CD4-positive, alpha-beta T cell treated with Interferon gamma for 1 hour (primary cell): ENCODE measurements at places on chromosomes 4 and X.

- DNase-seq, result no peak
Observed at GRCh38 chr4:119865389-119865788, 201.3 kb downstream of the MAD2L1 start.

DNA sequence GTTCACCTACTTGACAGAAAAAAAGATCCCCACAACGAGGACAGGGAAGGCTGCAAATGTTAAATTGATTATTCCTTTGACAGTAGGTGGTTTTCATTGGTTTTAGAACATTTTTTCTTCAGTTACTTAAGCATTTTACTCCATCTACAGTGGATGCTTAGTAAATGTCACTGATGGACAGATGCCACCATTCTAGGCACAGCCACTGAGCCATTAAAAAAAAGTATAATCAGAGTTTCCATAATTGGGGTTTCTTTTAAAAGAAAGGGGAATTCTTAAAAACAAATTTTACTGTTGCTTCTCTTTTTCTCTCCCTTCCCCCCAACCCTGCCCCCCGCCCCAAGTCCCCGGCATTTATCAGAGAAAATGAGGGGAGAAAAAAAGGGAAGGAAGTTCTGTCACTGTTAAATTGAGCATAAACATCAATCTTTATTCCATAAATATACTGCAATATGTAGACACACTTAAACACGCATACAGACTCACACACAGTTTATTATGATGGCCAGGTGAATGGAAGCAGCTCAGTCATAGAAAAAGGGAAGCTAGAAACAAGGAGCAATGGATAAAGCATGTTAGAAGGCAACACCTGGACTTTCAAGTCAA lies 79.7 kb upstream of the PRPS2 start:
- DNase-seq, result no peak

GRCh38 chr4:4689694-4690440 lies 148.0 kb upstream of the STX18 start:
- DNase-seq, result no peak

DNA sequence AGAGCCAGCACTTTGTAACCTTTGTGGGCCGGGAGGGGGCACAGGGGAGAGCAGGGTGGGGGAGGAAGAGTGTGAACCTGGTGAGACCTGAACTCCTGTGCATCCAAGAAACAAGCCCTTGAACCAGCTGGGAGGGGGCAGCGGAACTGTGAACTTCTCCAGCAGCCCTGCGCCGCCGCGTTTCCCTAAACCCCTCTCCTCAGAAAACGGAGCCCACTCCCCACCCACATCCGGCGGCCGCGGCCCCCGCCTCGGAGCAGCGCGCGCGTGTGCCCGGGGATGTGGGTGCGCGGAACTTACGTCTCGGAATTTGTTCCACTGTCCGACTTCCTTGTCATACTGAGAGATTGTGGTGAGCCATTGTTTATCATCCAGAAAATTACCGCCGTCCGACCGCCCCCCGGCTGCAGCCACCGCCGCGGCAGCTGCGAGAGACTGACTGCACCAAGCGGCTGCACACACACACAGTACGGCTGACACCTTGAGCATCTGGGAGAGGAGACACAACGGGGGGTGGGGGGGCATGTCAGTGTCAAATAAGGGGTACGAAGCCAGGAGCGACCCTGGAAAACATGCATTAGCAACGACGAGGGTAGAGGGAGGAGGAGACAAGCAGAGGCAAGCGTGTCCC lies 494 bp downstream of the SPOCK3 start:
- no peak for DNase-seq

DNA sequence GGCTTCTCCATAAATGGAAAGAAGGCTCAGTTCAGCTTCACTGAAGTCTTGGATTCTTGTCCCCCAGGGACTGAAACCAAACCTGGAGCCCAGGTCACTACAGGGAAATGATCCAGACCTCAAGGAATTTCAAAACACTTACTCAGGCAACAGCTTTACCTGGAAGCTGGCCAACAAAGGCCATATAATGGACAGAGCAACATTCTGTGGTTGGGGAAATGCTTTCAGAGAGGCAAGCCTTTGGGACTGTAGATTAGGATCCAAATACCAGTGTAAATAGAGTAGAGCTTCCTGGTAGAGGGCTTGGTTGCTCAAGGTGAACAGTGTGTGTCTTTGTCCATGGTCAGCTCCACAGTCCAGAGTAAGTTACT lies 57.0 kb upstream of the PROM1 start:
- no peak for DNase-seq

GRCh38 chrX:20063716-20064351 lies 52.9 kb downstream of the MAP7D2 start:
- DNase-seq, result no peak

DNA sequence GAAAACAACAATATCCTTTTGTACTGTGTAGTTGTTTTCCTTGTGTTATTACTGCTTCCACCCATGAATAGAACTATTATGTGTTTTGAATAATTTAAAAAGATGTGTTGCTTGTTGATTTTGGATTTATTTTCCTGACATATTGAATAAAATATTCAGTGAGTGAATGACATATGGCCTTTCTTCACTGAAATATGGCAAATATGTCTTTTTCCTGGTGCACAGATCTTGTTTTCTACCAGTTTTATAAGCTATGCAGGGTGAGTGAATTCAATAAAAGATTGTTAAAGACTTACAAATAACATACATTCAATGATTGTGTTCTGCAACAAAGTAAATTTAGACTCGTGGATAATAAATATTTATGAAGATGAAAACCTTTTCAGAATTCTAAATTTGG lies 1216.3 kb upstream of the ADGRL3 start:
- DNase-seq, result no peak

DNA sequence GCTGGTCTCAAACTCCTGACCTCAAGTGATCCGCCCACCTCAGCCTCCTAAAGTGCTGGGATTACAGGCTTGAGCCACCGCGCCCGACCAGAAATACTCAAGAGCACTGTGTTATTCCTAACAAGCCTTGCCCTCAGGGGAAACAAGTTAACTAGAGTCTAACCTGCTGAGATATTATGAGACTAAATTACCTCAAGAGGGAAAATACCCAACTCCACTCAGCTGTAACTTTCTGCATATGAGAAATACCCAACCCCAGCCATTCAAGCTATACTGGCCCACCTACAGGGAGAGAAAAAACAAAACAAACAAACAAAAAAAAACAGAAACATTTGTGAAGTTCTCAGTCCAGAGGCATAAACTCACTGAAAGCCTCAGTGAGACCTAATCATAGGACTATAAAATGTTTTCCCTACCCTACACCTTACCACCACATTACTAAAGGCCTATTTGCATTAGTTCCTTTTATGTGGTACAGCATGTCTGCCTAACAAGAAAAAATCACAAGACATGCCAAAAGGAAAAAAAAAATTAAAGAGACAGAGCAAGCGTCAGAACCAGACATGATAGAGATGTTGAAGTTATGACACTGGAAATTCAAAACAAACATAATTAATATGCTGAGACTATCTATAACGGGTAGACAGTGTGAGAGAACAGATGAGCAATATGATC lies 876.0 kb downstream of the FSTL5 start:
- DNase-seq, result no peak

GRCh38 chrX:2538031-2538757 lies 37.4 kb upstream of the DHRSX start:
- DNase-seq, result no peak

DNA sequence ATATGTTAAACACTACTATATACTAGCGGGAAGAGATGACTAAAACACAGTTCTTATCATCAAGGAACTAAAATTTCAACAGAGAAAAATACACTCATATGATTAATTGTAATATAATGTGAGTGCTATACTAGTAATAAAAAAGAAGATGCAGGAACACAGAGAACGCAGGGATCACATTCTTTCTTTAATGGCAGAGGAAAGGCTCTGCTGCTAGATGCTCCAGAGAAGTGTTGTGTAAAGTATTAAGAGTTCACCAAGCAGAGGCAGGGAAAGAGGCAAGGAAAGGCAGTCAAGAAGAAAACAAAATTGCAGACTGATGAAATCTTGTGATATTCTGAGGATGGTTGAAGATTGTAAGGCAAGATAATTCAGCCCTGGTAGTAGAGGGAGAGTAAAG lies 394.7 kb downstream of the PDGFC start:
- no peak for DNase-seq

- no peak for DNase-seq
Observed at GRCh38 chr4:101419336-101420135, 72.2 kb upstream of the PPP3CA start.

GRCh38 chr4:99856166-99856565 lies 38.1 kb downstream of the LAMTOR3 start:
- no peak for DNase-seq

DNA sequence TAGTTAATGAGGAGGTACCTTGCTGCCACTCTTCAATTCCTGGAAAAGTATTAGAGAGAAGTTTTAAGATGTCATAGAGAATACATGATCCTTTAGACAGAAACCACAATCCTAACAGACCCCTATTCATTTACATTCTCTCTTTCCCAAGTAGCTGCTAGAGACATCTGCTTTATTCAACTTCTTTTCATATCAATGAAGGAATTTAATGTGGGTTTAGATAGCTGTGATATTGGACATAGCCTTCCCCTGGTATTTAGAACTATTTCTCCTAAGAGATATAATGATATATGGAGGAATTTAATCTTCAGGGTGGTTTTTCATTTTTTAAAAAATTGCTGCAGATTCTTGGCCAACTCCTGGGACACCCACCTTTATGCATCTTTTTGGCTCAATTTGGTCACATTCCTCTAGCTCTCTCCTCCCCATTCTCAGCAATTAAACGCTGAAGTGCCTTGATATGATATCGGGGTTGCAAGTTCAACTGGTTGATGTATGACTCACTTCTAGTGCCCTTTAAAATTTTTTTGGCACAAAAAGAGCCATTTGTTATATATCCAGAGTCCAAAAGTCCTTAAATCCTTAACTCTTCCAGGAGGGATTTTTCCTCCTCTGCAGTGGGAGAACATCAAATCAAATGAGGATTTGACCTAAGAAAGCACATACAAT lies 57.6 kb downstream of the DOCK11 start:
- DNase-seq, result no peak

- no peak for DNase-seq
Observed at GRCh38 chr4:28686618-28687017, 1826.0 kb downstream of the STIM2 start.

DNA sequence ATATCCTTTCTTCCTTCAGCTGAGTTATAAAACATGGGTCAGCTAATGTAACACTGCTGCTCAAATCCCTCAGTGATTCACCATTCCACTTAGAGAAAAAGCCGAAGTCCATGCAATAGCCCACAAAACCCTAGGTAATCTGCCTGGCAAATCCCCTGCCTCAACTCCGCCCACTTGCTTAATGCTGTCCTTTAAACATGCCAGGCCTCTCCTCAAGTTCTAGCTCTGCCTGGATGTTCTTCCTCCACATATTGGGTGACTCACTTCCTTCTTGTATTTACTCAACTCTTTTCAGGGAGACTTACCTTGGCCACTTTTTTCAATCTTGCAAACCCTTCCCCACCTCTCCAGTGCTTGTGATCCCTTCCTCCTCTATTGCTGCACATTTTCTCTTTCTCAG lies 89.8 kb downstream of the EMCN start:
- no peak for DNase-seq

DNA sequence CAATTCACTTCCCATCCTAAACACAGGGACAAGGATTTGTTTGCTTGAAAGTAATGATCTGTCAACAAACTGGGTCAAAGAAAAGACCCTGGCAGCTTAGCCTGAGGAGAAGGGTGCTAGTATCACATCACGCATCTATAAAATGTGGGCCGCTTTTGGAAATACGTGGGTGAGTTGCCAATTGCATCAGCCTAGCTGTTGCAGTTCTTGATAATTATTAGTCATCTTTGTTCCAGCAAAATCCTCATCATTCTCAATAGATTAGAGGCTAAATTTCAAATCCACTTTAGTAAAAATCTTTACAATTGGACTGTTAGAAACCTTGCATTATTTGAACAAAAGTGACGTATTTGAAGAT lies 33.6 kb upstream of the TAPT1 start:
- DNase-seq, result no peak

GRCh38 chr4:73902038-73902637 lies 32.9 kb downstream of the CXCL1 start:
- DNase-seq, result no peak

DNA sequence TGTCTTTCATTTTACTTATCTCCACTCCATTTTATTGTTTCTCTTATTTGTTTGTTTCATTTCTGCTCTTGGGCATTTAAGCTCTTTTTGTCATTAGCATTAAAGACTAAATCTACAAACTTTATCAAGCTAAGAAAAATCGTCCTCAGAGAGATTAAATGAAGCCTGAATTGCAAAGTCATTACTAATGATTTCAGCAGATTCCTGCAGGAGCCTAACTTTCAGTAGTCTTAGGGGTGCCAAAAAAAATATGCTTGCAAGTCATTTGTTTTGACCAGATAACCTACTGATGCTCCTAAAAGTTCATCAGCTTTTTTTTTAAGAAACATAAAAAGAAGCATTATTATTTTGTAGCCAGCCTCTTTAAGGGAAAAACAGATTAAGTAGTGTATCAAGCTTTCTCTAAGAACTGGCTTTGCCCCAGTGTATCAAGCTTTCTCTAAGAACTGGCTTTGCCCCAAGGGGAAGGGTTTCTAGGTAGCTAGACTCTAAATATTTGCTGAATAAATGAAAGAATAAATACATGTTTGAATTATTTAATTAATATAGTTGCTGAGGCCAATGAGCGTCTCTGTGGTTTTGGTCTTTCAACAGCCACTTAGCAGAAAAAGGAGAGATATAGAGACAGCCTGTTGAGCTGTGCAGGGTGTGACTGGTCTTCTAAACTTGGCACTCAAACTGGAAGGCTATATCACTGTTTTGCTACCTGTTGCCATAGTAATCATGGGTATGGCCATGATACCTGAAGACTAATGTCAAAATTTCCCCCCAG lies 174.2 kb downstream of the BTC start:
- DNase-seq, result no peak

DNA sequence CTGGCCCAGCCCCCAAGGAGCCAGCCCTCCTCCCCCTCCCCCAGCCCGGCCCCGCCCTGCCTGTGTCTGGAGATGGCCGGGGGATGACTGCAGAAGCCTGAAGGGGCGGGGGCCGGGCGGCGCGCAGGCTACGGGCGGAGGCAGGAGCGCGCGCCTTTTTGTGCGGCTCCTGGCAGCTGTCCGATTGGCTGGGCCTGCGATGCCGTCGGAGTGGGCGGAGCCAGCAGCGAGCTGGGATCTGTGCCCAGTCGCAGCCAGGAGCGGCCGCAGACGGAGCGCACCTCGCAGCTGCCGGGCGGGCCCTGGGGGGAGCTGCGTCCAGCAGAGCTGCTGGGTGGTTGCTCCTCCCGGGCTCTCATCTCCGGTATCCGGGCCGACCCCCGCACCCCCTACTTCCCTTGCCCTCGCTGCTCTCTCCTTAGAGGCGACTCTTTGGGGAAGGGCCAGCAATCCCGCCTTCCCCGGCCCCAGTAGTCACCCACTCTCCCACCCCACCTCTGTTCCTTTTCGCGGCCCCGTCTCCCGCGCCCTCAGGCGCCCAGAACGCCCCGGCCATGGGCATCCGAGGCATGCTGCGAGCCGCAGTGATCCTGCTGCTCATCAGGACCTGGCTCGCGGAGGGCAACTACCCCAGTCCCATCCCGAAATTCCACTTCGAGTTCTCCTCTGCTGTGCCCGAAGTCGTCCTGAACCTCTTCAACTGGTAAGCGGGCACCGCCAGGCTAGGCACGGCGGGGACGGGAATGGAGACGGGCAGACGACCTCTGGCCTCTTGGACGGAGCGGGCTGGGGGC lies at the start of gene GABRQ:
TSS of gene GABRQ (plus strand) at position 247 of the 794 bp plus-strand sequence. CDS start at position 555, 308 bp downstream.
- no peak for DNase-seq

GRCh38 chr4:107640197-107640596 lies 79.8 kb downstream of the PAPSS1 start:
- no peak for DNase-seq
